Activated T-cell treated with anti-CD3 and anti-CD28 coated beads, Interleukin-2, amount 50 U/mL, for 72 hours (primary cell): ENCODE measurements at places on chromosomes 2 and 18. TPM values are rescaled to one million over a fixed set of nuclear protein-coding genes. Genes with fewer than 3 reads are reported as not detected.

The SPATA3 gene
- 2.3 TPM for total RNA-seq

DNA sequence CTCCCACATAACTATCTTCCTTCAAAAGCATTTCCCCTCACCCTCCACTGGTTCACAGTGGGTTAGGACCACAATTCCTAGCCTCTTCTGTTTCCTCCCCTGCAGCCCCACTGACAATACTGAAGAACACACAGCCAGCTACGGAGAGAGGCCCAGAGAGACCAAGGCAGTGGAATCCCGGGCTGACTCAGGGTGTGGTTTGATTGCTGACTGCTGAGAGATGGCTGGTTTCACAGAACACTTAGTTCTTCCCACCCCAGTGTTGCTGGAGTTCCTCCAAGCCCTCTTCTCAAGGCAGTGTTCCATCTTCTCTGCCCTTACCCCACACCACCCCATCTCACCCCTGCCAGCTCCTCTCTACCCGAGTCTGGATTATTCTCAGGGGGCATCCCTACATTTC lies 43.3 kb upstream of the ZFP36L2 start:
- peak overlapping the region; percentile 5 for H3K27ac ChIP-seq
- H3K27me3 ChIP-seq: no peaks in the 10 kb centered on the region
- H3K4me3 ChIP-seq: no peak overlapping the region
- peaks cover 11% of the 10 kb centered on the region for H3K36me3 ChIP-seq

GRCh38 chr2:176151442-176152287 lies at the start of gene HOXD4:
Gene HOXD4, plus strand, starts transcription at chr2:176151550. Its CDS starts 84 bp downstream, at chr2:176151634.
- DNase-seq: no peak
- H3K4me3 ChIP-seq: peak within 1 kb of the TSS; percentile 57
- peaks cover 89% of the 10 kb centered on the region for H3K27me3 ChIP-seq
- no peak within 1 kb of the TSS for H3K27ac ChIP-seq

The POLE4 gene
- 47.8 TPM for total RNA-seq

- H3K27ac ChIP-seq: no peak overlapping the region
- no peak for DNase-seq
- H3K4me3 ChIP-seq: no peak overlapping the region
- H3K27me3 ChIP-seq: peaks cover 57% of the 10 kb centered on the region
- peaks cover 33% of the 10 kb centered on the region for H3K4me1 ChIP-seq
- peaks cover 8% of the 10 kb centered on the region for H3K36me3 ChIP-seq
These were observed 36.6 kb downstream of the CYP1B1 start for GRCh38 chr2:38039121-38039910.
